ENCODE measurements at places on chromosomes 3 and 15.

DNA sequence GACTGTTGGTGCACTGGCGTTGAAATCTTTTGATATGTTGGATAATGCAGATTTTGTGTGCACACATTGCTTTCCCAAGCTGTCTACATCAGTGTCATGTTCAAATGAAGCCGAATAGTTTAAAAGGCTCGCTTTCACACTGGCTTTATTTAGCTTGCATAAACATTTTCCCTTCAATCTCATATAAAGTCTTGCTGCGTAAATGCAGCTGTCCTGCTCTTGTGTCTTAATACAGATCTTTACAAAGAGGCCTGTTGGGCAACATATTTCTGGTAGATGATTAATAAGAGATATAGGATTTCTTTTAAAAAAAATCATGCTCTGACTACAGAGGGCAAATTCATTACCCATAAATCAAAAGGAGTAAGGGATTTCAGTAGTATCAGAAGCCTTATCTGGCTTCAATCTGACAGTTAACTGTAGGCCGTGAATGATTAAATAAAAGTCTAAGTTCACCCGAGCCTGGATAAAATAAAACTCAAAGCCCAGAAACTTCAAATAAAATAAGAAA lies 937.2 kb downstream of the FHIT start:
- no peak for DNase-seq

- no peak for DNase-seq
These were observed 239.9 kb downstream of the EPHB1 start for GRCh38 chr3:135034891-135035440.

DNA sequence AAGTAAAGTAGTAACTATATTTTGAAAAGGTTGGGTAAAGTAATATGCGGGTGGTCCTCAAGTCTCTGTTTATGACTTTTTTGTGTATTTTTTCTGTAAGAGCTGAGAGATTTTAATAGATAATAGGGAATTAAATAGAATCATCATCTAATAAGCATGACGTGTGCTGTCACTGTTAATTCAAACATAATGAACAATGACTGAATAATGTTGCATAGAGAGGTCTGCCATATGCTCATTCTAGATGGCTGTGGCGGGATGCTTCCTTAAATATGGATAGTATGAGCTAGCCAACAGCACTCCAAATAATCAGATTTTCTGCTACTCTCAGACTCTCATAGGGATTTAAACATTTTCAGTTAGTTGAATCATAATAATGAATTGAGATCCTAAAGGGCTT lies 302.8 kb upstream of the RBMS3 start:
- no peak for DNase-seq

- no peak for DNase-seq
These were observed 42.2 kb upstream of the ZBTB38 start for GRCh38 chr3:141326123-141326522.

DNA sequence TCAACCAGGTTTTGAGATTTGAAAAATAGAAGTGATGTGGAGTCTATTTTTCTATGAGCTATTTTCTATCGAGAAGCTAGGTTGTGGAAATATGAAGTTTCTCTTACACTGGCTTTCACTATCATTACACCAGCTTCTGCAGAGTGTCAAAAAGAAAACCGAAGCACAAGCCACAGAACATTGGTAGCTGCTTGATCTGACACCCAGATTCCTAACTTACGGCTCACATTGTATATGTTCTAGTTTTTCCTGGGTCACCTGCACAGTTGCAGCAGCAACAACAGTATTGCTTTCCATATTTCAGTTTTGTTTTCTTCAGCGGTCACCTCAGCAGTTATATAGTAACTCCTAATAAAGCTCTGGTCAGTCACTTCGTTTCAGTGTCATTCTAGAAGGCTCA lies 790.1 kb downstream of the PLOD2 start:
- DNase-seq: no peak

Data from effector memory CD4-positive, alpha-beta T cell (primary cell).